ENCODE measurements at places on chromosomes 13 and 19. TPM values are rescaled to one million over a fixed set of nuclear protein-coding genes. Genes with fewer than 3 reads are reported as not detected.

FLT1 gene
- 20.1 TPM for total RNA-seq

OR7A5 gene
- not detected for total RNA-seq

HIF3A gene
- total RNA-seq = 5.6 TPM

OR7C2 gene
- not detected for total RNA-seq

RXFP2 gene
- not detected for total RNA-seq

ZNF221 gene
- 3.9 TPM for total RNA-seq

MCEMP1 gene
- total RNA-seq = not detected

SELENOV gene
- not detected for total RNA-seq

LHB gene
- total RNA-seq = 0.17 TPM

MAP4K1 gene
- total RNA-seq = not detected

DHDH gene
- not detected for total RNA-seq

LILRB5 gene
- total RNA-seq = not detected

SERTM1 gene
- 0.09 TPM for total RNA-seq

LAIR1 gene
- not detected for total RNA-seq

SEMA6B gene
- 41.9 TPM for total RNA-seq

CERS1 gene
- 1.8 TPM for total RNA-seq

TDRD12 gene
- 0.17 TPM for total RNA-seq

SLC6A16 gene
- 0.43 TPM for total RNA-seq

NCAN gene
- not detected for total RNA-seq

ATP8B3 gene
- total RNA-seq = 0.52 TPM

CDC16 gene
- total RNA-seq = 40.3 TPM

DCT gene
- not detected for total RNA-seq

PCP2 gene
- not detected for total RNA-seq

KLK12 gene
- not detected for total RNA-seq

TLE2 gene
- total RNA-seq = 6.0 TPM

C19orf18 gene
- not detected for total RNA-seq

SLC10A2 gene
- not detected for total RNA-seq

ANKLE1 gene
- total RNA-seq = 0.43 TPM

Measured in dermis lymphatic vessel endothelial cell (primary cell).